Fibroblast of lung (primary cell): ENCODE measurements at places on chromosomes 12 and 14.

- DNase-seq, result no peak
Observed at GRCh38 chr14:63933110-63933509, 80.3 kb downstream of the SYNE2 start.

DNA sequence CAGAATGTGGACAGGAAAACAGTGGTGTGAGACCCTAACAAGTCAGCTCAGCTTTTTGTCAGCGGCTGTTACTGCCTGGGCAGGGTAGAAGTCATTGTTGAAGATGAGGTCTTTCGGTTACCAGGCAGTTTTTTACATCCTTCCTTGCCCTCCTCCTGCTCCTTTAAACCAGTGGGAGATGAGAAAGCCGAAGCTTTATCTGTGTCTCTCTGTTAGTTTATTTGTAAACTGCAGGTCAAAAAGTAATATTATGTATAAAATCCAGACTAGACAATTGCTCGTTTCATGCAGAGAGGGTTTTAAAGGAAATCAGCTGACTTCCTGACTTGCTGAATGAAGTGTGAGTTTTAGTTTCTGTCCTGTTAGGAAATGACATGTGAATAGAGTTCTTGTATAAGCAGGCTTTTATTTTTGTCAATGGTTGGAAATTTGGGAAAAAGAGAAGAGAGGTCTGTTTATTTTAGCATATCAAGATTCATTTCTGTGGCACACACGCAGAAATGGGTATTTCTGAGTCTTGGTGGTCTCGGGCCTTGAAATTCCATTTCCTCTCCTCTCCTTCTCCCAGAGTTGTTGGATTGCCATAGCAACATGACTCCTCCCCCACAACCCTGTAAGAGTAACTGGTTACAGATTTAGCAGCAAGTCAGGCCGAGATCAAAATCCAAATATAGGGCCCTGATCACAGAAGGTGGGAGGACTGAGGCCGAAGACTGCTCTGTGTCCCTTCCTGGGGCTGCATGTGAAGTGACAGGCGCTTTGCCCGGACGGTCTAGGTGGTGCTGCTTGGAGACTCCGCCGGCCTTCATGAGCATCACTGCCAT, 60.8 kb downstream of the SAMD4A start:
- peak; percentile 68 for DNase-seq

- peak; percentile 8 for DNase-seq
Observed at GRCh38 chr12:5480218-5480937, 48.5 kb downstream of the NTF3 start.

DNA sequence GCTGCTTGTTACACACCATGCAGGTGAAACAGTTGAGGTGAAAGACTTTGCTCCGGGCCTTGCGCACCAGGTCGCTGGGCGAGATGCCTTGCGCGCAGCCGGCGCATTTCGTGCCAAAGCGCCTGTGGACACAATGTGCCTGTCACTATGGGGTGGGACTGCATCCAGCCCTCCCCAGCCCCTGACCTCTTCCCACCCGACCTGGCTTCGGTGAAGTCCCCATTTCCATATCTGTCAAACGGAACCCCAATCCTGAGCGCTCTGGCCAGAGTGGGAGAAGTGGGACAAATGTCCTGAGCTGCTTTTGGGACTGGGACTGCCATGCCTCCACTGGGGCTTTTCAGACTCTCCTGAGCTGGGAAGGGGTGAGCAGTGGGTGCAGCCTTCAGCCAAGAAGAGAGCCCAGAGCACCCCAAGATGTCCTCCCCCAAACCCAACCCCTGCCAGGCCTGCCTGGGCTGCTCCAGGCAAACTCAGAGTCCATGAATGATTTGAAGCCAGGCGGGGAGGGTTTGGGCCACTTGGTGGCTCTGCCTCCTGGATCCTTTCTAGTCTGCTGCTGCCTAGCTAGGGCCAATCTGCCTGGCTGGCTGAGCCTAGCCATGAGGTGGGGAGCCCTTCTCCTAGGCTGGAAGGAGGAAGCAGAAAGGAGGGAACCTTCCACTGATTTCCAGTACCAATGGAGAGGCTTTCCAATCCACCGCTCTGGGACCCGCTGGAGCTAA, 2.3 kb downstream of the LHX5 start:
- DNase-seq, result no peak

DNA sequence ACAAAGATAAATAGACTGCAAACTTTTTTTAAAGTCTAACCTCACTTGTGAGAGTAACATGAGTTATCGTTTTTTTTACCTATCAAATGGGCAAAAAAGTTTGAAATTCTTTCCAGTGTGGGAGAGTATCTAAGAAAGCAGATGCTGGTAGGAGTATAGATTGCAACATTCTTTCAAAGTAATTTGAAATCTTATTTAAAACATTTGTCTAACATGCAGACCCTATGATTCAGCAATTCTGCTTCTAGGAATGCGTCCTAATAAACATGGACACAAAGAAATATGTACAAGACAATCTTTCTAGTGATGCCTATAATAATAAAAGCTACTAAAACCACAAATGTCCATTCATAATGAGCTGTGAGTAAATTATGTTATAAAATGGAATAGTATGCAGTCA, 110.4 kb upstream of the TMCC3 start:
- peak; percentile 45 for DNase-seq

DNA sequence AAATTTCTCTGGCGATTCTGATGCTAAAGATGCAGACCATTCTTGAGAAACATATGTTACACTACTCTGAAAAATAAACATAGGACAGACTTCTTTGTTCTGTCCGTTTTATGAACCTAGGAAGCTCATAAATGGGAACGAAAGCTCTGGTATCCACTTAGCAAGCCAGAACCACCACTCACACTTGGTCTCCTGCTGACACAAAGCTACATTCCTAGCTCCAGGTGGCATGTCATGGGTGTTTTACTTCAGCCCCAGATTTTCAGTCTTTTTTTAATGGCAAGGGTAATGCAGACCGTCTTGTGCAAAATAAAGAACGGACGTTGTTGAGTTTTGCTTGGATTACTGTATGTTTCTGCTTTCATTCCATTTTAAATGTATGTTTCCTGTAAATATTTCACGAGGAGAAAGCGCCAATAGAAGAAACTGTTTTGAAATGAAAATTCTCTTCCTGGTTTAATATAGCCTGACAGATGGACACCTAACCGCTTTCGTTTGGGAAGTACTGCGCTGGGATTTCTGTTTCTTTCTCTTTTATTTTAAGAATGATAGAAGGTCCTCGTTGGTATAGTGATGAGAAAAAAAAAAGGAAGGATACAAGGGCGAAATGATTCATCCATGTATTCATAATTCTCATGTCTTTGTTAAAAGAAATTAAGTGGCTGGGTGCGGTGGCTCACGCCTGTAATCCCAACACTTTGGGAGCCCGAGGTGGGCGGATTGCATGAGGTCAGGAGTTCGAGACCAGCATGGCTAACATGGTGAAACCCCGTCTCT, 871 bp upstream of the COQ5 start:
- no peak for DNase-seq

DNA sequence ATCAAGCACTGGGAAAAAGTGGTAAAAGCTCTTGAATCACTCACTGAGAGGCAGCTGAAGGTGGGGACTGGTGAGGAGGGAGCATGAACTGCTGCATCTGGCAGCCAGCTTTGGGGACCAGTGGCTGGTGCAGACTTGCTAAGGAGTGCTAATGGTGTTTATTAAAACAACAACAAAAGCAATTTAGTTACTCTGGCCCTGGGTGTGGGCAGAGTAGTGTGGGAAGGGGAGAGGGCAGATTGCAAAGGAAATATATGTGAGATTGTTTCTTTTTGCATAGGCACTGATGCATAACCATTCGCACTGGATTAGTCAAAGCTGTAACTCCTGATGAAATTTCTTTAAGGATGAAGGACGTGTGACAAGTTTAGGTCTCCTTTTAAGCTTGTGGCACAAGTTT, 8.1 kb downstream of the TXNRD1 start:
- DNase-seq, result no peak

DNA sequence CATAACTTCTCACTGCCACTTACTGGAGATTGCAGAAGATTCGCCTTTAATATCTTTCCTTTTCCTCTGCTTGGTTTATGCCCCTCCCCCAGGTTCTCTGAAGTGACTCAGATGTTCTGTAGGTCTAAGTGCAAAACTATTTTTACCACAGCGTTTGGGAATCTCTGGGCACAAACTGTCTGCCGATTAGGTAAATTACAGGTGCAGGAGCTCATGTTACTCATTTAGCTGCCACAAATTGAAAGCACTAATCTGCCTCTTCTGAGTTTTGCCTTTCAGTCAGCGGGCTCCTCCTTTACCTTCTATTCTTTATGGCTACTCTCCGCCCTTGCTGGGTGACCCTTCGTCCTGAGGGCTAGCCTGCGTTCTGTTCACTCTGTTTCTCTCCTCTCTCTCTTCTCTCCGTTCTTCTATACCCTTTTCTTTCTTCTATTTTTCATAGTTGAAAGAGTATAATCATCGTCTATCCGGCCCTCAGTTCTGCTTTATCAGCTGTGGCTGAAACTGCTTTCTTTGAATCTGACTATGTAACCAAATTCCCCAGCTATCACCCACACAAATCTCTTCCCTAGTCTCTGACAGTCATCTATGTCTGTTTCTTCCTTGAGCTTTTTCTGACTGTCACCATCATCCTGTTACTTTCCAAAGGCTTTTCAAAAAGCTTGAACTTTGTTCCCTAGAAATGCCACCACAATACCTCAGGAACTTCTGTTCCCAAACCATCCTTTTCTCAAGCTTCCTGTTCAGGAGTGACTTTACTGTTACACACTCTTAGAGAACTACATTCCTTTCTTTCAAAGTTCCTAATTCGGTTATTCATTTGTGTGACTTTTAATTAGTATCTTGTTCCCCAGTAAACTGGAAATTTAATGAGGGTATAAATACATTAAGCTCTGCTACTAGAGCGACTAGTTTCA, 4.3 kb upstream of the MYF6 start:
- DNase-seq, result peak; percentile 85

DNA sequence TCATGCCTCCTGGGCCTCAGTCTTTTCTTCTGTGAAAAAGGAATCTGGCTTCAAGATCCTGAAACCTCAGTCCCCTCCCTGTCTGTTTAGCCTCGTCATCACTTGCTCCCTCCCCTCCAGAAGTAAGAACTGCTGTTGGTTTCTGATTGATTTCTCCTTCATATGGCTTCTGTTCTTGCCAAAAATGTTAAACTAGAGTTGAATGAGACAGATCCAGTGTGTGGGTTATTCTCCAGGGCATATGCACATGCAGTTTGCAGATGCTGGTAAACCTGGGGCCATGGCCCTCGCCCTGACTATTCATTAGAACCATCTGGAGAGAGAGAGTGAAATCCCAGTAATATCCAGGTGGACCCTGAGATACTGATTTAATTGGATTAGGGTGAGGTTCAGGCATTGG, 175.1 kb downstream of the TMEM132C start:
- DNase-seq, result no peak

DNA sequence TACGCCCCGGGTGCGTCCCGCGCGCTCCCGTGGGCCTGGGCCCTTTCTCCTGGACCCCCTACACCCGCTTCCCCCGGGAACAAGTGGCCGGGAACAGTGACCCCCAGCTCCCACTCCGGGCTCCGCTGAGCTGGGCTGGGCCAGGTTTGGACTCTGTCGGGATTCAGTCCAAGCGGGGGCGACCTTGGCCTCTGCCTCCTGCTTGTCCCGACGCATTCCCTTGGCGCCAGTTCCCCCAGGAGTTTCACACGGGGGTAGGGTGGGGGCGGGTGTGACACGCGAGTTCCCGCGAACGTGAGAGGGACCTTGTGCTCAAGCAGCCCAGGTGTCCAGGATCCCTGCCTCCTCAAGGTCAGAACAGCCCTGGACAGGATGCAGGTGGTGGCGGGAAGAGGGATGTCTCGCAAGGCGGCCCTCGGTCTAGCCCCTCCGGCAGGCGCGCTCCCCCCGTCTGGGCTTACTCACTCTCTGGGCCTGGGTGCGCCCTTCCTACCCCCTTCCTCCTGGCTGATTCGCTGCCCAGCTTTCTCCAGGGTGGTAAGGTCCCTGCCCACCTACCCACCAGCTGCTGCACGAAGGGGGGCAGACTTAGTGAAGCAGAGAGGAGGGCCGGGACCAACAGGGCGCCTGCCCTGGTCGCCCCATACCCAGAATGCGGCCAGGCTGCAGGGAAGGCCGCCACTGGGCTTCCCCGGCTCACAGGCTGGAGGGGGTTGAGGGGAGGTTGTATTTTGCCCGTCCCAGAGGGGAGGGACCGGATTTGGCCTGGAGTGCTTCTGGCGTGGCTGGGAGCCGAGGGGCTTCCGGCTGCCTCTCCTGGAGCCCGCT, 862 bp downstream of the CRIP2 start:
- DNase-seq, result peak; percentile 39

- DNase-seq, result no peak
Observed at GRCh38 chr12:52165096-52165855, 26.5 kb downstream of the KRT80 start.

- no peak for DNase-seq
Observed at GRCh38 chr12:102912258-102912657, 4.8 kb downstream of the PAH start.

DNA sequence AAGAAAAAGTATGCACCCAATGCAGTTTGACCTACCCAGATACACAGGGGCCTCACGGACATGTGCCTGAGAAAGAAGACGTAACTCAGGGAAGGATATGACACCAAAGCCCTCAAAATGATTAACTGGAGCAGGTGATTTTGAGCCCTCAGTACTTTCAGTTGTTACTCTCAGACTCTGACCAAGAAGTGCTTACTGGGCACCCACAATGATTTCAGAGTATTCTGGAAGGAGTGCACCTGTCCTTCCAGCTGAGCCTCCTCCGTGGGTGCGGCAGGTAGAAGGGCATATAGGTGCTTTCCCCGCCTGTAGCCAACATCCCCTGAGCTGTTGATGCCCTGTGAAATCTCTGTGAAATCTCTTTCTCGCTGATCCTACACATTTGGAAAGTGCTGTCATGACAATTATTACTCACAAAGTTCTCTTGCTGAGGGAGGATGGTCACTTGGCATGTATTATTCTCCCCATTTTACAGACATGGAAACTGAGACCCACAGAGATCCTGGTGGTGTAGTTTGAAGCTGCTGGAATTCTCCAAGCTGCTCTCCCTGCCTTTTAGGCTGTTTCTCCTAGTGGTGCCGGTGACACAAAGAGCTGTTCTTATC, 154.3 kb upstream of the CCND2 start:
- DNase-seq, result no peak

- DNase-seq, result no peak
Observed at GRCh38 chr14:99595524-99595923, 8.5 kb downstream of the CCDC85C start.

DNA sequence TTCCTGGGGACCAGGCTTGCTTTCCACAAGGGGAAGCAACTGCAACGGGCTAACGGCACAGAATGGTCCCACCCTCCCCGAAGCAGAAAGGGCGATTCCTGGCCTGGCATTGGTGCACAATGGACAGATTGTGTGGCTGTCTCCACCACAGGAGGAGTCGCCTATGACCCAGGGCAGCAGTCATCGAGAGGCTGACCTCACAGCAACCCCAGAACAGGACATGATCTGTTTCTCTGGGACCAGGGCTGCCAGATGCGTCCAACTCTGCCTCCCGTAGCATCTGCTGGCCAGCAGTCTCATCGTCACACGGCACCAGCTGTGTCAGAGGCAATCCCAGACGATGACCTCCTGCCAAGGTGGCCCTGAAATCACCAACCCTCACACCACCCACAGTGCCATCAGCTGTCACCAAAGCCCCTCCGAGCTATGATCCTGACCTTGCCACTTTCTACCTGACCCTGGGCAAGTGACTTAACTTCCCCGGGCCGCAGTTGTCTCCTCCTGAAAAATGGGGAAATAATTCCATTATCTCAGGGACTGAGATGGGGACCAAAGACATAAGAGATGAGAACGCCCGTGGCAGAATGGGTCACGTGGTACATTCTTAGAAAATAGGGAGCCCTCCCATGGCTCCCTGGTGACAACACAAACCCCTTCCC, 86.7 kb downstream of the CHGA start:
- no peak for DNase-seq

GRCh38 chr14:42047421-42048055, 440.9 kb downstream of the LRFN5 start:
- DNase-seq, result peak; percentile 4
